NCI-H1092 treated with DMSO at 0.1 percent for 48 hours (cell line): ENCODE measurements at places on chromosomes 2 and 18.

- DNase-seq, result no peak
These were observed 36.5 kb upstream of the TFCP2L1 start for GRCh38 chr2:121321476-121321875.

- DNase-seq, result no peak
These were observed 8.5 kb downstream of the STEAP3 start for GRCh38 chr2:119231975-119232665.

DNA sequence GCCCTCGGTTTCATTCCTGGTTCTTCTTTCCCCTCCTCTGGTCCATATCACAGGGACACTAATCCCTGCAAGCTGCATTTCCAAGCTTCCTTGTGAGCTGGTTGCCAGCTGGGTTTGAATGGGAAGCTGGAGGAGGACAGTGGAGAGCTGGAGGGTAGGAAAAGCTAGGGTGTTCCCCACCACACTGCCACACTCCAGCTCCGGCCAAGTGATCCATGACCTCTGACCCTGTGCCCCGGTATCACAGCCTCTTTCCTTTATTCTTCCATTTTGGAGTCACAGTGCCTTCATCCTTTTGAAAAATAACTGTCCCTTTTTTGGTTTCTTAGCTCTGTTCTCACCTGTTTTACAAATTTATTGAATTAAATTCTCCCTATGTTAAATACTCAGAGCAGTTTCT lies 13.1 kb upstream of the NR4A2 start:
- no peak for DNase-seq

DNA sequence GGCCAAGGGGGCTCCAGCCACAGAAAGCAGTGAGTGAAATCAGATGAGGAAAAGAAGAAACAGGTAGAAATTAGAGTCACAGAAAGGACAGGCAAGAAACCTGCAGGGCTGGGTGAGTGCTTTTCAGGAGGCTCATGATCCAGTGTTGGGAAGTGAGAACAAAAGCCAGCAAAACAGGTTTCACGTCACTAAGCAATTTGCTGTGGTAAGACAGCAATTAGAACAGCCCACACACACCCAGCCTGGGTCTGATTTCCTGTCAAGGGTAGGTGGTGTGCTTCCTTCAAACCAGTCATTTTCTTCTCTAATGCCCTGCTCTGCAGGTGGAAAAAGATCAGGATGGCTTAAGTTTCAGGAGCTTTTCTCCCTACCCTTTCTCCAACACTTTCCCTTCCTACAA lies 52.9 kb upstream of the XDH start:
- DNase-seq, result no peak

DNA sequence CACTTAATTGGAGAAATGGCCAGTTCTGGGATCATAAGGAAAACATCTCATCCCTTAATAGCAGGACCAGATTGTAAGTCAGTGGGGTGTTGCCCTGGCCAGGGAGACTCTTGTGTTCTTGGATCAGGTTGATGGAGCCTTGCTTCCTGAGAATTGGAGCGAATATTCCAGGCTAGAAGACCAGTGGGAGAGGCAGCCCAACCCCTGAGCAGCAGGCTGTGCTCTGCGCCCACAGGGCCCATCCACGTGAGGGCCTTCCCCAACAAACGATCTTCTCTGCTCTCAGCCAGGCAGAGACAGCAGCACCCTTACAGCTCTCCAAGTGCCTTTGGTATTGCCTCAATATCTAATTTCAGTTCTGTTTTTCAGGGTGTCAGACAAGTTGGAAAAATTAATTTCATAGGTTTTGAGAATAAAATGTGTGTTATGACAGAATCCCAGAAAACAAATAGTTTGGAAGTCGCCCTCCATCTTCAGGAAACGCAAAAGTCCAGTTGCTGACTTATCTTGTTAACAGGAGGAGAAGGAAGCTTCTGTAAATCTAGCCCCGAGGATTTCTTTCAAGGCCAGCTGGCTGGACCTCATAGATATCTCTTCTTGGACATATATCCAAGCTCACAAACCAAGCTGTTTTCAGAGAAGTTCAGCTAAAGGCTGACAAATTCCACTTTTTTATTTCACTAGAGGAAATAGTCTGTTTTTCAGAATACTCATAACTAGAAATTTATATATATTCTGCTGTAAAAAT lies 105.5 kb downstream of the COPS8 start:
- DNase-seq, result no peak

DNA sequence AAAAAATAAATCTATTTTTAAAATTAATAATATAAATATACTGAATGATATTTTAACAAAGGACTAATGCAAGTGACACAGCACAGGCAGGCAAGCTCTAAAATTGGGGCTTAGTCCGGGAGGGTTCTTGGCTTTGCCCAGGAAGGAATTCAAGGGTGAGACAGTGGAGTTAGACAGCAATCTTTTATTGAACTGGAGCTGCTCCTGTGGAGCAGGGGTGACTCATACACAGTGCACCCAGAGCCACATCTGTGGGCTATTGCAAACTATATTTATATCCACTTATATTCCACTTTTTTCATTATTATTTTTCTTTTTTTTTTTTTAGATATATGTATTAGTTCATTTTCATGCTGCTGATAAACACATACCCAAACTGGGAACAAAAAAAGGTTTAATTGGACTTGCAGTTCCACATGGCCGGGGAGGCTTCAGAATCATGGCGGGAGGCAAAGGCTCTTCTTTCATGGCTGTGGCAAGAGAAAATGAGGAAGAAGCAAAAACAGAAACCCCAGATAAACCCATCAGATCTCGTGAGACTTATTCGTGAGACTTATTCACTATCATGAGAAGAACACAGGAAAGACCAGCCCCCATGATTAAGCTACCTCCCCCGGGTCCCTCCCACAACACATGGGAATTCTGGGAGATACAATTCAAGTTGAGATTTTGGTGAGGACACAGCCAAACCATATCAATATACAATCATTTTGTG lies 437.1 kb downstream of the BCL11A start:
- DNase-seq, result no peak

- no peak for DNase-seq
These were observed 9.3 kb downstream of the TMEM182 start for GRCh38 chr2:102771114-102771513.

GRCh38 chr2:156165742-156166141 lies 166.8 kb downstream of the NR4A2 start:
- DNase-seq, result no peak

- DNase-seq, result no peak
These were observed 68.3 kb downstream of the BABAM2 start for GRCh38 chr2:27958711-27959378.

- DNase-seq, result peak; percentile 8
These were observed 90.9 kb upstream of the SMAD7 start for GRCh38 chr18:49041435-49042245.

GRCh38 chr2:50691513-50691912 lies 340.4 kb downstream of the NRXN1 start:
- DNase-seq, result no peak

DNA sequence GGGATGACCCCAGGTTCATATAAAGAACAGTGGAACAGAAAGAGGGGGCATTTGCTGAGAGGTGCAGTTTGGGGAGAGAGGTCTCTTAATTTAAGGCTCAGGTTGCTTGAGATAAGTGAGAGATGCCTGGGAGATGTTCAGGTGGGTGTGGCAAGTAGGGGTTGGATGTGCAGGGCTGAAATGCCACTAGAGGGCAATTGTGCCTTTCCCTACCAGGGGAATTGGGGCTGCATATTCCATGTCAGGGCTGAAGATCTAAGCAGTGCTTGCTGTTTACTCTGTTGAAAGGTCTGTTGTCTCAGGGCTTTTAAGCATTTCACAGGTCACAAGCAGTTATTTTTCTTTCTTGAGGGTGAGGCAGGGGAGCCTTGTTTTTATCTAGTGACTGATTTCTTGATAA lies 7.8 kb downstream of the CCDC85A start:
- DNase-seq, result peak; percentile 9

DNA sequence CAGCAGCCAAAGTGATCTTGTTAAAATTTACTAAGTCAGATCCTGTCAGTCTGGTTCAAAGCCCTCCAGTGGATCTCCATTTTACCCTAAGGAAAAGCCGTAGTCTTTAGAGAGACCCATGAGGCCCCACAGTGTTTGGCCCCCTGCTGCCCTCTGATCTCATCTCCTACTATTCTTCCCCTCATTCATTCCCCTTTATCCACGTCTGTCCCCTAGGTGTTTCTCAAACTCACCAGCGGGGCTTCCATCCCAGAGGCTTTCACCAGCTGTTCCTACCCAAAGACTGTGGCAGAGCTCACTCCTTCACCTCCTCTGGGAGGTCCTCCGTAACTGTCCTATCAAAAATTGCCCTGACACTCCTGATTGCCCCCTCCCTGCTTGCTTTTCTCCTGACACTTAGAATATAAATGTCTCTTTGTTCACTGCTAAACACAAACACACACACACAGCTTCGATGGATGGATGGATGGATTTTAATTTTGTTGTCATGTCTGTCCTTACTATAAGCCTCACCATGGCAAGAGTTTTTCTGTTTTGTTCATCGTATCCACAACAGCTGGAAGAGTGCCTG lies 26.1 kb downstream of the LIMS1 start:
- no peak for DNase-seq

- DNase-seq, result no peak
These were observed 119.2 kb downstream of the VAPA start for GRCh38 chr18:10033016-10033399.

DNA sequence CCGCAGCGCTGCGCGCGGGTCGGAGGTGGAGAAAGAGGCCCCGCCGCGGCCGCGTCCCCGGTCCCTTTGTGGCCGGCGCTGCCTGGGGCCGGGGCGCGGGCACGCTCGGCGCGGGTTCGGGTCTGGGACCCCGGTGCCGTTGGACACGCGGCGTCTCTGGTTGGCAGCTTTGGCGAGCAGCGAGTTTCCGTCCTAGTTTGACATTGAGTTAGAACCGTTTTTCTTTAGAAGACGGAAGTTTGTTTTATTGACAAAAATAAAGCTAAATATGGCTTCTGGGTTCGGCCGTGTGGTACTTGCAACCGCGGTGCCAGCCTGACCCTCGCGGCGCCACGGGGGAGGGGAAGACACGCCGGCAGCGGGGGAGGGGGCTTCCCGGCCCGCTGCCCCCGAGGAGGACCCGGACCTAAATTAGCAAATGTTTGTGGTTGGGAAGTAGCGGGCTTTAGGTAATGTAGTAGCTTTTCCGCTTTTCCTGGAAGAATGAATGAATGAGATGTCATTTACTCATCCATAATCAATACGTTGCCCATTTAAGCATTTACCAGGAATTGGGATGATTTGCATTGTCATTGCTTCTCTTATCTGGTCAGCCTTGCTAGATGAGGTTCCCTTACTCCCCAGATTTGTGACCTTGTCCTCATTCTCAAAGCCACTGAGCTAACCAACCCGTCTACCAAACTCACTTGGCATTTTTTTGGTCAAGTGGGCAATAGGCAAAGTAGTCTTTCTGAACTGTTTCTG lies 530 bp downstream of the GALNT1 start:
- DNase-seq, result peak; percentile 48

DNA sequence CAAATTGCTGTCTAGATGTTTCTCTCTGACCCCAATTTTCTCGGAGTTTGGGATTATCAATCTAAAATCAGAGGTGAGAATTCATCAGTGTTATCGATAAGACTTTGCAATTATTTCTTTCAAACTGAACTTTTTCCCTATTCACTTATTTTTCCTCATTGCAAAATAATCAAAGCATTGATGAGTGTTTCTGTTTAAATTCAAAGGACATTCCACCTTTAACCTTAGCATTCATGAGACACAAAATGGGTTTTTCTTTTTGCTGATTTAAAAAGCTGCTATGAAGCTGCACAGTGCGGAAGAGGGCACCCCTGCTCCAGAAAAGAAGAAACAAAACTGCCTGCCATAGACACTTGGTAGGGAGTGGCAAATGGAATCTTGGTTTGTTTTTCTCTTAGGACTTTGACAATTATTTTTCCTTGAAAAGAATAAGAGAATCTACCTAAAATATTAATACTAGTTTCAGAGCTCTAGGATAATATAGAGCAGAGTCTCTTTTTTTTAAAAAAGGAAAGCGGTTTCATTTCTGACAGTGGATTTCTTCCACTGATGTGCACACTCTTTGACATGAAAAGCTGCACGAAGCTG lies 203.4 kb downstream of the TGIF1 start:
- DNase-seq, result no peak

- no peak for DNase-seq
These were observed 4.1 kb downstream of the ZEB2 start for GRCh38 chr2:144515696-144516410.

DNA sequence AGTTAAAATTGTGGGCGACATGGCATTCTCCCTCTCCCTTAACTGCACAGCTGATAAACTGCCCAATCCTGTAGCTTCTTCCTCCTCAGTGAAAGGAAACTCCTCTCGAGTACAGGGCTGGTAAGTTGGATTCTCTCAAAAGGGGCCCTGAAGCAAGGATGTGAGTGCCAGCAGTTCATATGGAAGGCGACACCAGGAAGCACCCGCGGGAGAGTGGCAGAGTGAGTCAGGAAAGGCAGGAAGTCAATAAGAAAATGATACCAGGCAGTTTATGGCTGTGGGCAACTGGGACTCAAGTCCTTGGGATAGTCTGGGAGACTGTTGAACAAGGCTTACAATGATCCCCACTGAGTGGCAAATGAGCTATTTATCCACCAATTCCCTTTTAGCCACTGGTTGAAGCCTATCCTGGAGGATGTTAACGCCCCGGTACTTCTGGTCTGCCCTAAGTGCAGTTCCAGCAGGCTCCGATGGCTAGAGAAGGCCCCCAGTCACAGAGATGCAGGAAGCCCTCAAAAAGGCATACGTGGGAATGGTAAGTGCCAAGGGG lies 34.8 kb downstream of the ABHD3 start:
- DNase-seq, result no peak

GRCh38 chr2:152781175-152781574 lies 62.8 kb downstream of the ARL6IP6 start:
- peak; percentile 37 for DNase-seq

DNA sequence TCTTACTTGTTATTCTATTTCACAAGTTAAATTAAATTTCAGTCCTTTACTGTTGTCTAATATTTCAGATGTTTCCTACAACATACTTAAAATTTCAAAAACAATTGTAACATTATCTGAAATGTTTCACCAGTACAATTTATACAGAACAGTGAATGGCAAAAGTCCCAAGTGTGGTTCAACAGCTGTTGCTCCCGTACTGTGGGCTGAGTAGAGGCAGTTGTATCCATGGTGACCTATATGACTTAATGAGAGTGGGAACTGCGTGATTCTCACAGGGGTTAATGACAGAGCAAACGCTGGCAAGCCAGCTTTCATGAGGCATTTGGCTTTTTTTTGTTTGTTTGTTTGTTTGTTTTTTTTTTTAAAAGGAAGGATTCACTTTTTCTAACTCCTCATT lies 5.3 kb upstream of the PLCL1 start:
- DNase-seq, result peak; percentile 32

- no peak for DNase-seq
These were observed 50.7 kb upstream of the ARL5A start for GRCh38 chr2:151878655-151879563.

DNA sequence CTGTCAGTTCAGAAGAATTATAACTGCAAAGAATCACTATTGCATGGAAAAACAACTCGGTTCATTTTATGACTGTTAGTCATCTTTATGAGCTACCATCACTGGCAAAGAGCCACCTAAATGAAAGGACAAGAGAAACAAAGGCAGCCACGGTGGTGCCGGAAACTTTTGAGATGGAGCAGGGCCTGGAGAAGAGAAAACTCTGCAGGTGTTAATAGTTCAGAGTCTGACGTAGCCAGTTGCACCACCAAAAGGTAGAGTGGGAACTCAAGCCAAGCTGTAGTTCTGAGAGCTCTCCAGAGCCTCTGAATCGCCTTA lies 110.9 kb downstream of the FTCDNL1 start:
- no peak for DNase-seq
